ENCODE measurements at places on chromosomes 5 and 9.

GRCh38 chr5:103210952-103211351, 47.6 kb upstream of the MACIR start:
- DNase-seq = no peak

DNA sequence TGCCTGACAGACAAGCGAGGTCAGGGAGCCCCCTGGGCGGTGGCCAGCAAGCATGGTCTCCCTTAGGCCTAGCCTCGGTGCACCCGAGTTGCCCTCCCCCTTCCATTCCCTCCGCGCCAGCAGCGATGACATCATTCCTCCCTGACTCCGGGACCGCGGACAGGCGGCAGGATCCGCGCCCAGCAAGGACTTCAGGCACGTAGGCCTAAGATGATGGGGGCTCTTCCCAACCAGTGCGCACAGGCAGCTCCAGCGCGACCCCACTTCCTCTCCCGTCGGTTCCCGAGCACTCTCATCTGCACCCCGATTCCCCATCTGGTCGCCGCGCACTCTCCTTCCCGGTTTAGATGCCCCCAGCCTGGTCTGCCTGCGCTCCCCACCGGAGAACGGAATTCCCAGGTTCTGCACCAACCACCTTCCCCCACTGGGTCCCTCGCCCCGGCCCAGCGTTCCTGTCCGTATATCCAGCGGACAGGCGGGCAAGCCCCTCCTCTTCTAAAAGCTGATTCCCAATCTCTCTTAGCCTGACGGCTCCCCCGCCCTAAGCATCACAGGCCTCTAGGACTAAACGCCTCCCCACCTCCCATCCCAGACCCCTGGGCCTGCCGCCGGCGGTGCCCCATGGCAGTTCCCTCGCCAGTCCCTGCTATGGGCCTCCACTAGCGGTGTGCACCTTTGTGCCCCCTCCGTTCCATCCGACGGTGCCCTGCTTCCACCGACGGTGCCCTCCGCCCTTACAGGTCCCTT, 931 bp downstream of the FAM219A start:
- DNase-seq = peak; percentile 71

GRCh38 chr9:117839862-117840261, 135.7 kb downstream of the TLR4 start:
- no peak for DNase-seq

- DNase-seq = no peak
Observed at GRCh38 chr5:39461007-39461682, 36.4 kb upstream of the DAB2 start.

DNA sequence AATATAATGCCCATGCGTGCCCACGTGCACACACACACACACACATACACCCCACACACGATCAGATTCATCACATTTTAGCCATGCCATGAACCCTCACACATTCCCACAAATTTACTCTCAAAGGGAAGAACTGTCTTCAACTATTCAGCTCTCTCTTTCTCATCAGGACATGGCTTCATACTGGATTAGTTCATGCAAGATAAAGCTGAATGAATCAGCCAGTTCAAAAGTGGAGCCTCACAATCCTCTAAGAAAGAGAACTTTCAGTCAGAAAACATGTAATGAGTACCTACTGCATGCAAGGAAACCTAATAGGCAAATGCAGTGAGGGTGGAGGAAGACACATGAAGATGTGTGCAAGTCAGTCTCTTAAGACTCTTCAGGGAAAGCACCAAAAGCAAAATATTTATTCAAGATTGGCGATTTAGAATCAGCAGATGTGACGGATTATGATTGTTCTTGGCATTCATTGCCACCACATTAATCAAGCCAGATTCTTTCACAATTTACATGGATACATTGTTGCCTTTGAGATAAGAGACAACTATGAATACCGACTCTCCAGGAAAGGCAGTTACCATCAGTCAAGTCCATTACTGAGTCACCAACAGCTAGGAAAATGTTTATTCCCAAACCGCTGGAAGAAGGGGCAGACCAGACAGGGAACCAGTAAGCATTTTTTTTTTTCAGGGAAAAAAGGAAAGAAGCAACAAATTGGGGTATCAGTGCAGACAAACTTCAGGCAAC, 30.3 kb upstream of the PUM3 start:
- DNase-seq = no peak

- no peak for DNase-seq
Observed at GRCh38 chr5:147734894-147735293, 47.6 kb downstream of the JAKMIP2 start.
